Stimulated activated CD4-positive, alpha-beta T cell treated with anti-CD3 and anti-CD28 coated beads, Interleukin-2, amount 100 ng/mL, for 24 hours (primary cell): ENCODE measurements at places on chromosomes 1 and 21.

- no peak for DNase-seq
These were observed 349.6 kb downstream of the SMYD3 start for GRCh38 chr1:246157516-246157915.

DNA sequence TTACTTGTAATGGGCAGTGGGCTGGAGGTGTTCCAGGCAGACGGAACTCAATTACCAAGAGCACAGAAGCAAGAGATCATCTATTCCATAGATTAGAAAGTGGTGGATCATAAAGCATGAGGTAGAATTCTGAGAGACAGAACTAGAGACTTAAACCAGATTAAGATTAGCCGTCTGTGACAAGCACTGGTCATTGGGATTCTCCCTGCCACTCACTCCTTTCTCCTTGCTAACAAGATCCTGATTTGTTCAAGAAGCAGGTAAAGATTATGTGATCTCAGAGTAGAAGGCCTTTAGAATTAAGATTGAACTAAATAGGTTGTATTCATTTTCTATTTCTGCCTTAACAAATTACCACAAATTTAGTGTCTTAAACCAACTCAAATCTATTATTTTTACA lies 1.5 kb upstream of the HSPA13 start:
- no peak for DNase-seq

DNA sequence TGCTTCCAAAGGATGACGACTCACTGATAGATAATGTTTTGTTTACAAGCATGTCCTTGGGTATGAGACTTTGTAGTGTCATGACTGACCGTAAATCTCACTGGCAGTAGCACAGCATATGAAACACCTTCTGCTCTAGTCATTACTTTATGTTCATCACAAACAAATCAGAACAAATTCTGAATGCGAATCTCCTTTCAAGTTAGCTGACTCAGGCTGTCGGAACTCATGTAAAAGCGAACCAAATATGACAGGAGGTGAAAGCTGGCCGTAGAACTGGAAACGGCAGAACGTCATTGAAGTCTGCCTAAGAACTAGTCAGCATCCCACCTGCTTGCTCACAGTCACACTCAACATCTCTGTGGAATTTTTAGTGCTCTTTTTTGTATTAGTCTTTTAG lies 143.9 kb downstream of the RGS7 start:
- DNase-seq, result no peak

DNA sequence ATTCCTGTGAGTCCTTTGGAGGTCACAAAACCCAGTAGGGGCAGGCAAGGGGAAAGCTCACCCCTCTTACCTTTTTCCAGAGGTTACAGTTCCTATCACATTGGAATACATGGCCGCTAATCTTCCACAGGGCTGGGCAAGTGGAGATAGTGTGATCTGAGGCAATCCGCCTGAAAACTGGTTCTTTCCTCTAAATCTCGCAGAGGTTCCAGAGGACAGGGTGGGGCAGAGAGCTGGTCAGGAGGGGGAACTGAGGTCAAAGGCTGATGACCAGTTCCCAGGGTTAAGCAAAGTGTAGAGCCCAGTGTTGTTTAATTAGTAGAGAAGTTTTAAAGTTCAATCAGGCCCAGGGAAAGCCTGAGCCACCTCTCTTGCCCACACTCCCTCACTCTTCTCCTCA lies at the start of gene SERPINC1:
Gene SERPINC1, minus strand, starts transcription at position 179 of the 400 bp plus-strand sequence. Its CDS starts 68 bp downstream, at position 111.
- no peak for DNase-seq

DNA sequence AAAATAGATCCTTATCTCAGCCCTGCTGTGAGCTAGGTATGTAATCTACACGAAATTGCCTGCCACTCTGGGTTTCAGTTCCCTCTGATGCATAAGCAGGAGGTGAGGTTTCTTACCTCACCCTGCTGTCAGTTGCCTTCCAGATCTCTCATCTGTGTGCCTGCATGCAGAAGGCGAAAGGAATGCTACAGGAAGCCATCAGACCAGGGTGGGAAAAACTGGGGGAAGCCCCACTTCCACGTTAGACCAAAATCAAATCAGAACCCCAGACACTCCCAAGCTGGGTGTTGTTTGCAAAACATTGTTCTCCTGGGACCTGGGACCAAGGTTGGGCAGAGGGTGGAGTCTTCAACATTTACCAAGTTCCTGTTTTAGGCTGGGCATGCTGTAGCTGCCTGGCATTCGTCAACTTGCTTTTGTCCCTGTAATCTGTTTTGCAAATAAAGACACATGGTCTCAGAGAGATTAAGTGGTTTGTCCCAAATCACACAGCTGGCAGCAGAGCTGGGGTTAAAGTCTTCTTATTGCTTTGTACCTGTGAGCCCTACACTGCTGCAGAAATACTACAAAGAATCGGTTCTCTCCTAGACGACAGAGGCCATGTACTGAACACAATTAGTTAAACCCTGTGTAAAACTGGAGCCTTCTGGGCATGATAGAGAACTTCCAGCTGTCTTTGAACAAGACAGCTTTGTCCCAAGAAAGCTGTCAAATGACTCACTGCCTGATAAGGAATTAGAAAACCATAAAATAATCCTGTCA lies 389.7 kb upstream of the RUNX1 start:
- DNase-seq, result peak; percentile 10

- peak; percentile 13 for DNase-seq
These were observed 7.5 kb downstream of the NBPF1 start for GRCh38 chr1:16605532-16606505.
